ENCODE measurements at places on chromosomes 1 and 21. TPM values are rescaled to one million over a fixed set of nuclear protein-coding genes. Genes with fewer than 3 reads are reported as not detected.
A peak's percentile ranks its signal among the peaks of the same experiment; 100 is the strongest.

The HSF2BP gene
- total RNA-seq: 0.29 TPM

GRCh38 chr1:199463521-199464127 lies 563.9 kb upstream of the NR5A2 start:
- H3K36me3 ChIP-seq: peaks cover 7% of the 10 kb centered on the region
- H3K27me3 ChIP-seq: no peaks in the 10 kb centered on the region
- no peak for DNase-seq
- H3K4me3 ChIP-seq: no peak overlapping the region

DNA sequence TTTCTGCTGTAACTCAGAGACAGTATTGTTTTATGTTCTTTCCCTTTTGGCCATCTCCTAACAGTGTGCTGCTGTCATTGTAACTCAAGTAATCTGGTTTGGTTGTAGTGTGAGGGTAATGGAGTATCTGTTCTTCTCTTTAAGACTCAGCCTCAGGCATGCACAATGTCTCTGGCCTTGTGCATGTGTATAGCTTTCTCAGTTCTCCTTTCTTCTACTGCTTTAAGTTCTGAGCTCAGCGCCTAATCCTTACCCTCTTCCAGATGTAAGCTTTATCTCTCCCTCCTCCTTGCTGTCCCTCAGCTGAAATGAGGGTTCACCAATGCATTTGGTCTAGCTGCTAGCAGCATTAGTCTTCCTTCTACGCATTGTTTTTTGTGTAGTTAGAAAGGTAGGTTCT lies 1420.4 kb upstream of the PRMT6 start:
- H3K4me3 ChIP-seq: no peak overlapping the region
- no peak overlapping the region for H3K27ac ChIP-seq
- H3K36me3 ChIP-seq: no peaks in the 10 kb centered on the region
- H3K4me1 ChIP-seq: no peaks in the 10 kb centered on the region

The DDI2 gene
- 55.4 TPM for total RNA-seq

The TAS1R1 gene
- total RNA-seq: not detected

The COL18A1 gene
- total RNA-seq: 0.31 TPM

- H3K4me1 ChIP-seq: no peaks in the 10 kb centered on the region
- H3K4me3 ChIP-seq: no peak overlapping the region
- no peaks in the 10 kb centered on the region for H3K36me3 ChIP-seq
- DNase-seq: no peak
- H3K27ac ChIP-seq: no peak overlapping the region
Observed at GRCh38 chr1:86069757-86070145, 86.8 kb downstream of the COL24A1 start.

GRCh38 chr1:1601564-1602303 lies 1.8 kb upstream of the FNDC10 start:
- peaks cover 2% of the 10 kb centered on the region for H3K4me1 ChIP-seq
- H3K27ac ChIP-seq: no peak overlapping the region

GRCh38 chr1:165960136-165960535 lies 132.7 kb downstream of the UCK2 start:
- no peak for DNase-seq
- H3K27me3 ChIP-seq: peaks cover 12% of the 10 kb centered on the region
- no peaks in the 10 kb centered on the region for H3K4me1 ChIP-seq
- no peak overlapping the region for H3K4me3 ChIP-seq
- H3K27ac ChIP-seq: no peak overlapping the region

GRCh38 chr1:15305468-15305770 lies 58.4 kb downstream of the FHAD1 start:
- H3K27ac ChIP-seq: no peak overlapping the region
- H3K4me3 ChIP-seq: no peak overlapping the region
- no peak for DNase-seq
- H3K4me1 ChIP-seq: peaks cover 4% of the 10 kb centered on the region
- no peaks in the 10 kb centered on the region for H3K36me3 ChIP-seq

DNA sequence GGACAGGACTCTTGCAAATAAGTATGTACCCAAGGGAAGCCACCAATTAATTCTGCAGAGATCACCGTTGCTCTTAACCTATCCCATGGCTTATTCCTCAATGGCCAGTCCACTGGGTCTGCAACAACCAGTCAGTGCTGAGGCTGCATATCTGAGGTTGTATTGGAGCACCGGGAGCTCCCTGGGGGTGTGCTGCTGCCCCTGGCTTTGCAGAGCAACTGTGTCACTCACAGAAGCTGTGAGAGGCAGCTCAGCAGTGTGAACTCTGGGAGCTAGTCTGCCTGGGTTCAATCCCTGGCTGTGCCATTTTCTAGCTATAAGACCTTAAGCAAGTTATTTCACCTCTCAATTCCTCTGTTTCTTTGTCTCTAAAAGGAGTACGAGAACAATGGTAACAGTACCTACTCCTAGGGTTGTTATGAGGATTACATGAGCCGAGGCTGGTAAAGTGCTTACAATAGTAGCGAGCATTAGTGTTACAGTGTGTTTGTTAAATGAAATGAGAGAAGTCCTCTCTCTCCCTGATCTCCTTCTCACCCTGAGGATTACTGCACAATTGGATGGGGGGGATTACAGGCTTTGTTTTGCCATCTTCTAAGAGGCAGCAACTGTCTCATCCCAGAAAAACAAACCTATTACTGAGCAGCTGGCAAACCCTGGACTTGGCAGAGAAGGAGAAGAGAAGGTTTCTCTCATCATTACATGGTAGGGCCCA lies 3.6 kb downstream of the RXRG start:
- no peak overlapping the region for H3K4me3 ChIP-seq
- DNase-seq: no peak
- no peaks in the 10 kb centered on the region for H3K36me3 ChIP-seq
- H3K27me3 ChIP-seq: peaks cover 16% of the 10 kb centered on the region
- no peaks in the 10 kb centered on the region for H3K4me1 ChIP-seq

- H3K27me3 ChIP-seq: no peaks in the 10 kb centered on the region
- DNase-seq: no peak
- H3K36me3 ChIP-seq: peaks cover 5% of the 10 kb centered on the region
- H3K4me3 ChIP-seq: peak overlapping the region; percentile 96
- H3K4me1 ChIP-seq: peaks cover 31% of the 10 kb centered on the region
Observed at GRCh38 chr1:192808163-192808517, 699 bp upstream of the RGS2 start.

The ACTA1 gene
- not detected for total RNA-seq

- H3K36me3 ChIP-seq: no peaks in the 10 kb centered on the region
- no peaks in the 10 kb centered on the region for H3K27me3 ChIP-seq
- DNase-seq: no peak
Observed at GRCh38 chr1:91828583-91829281, 57.2 kb downstream of the TGFBR3 start.

Data from natural killer cell treated with Interleukin-12 subunit alpha and Interleukin-12 subunit beta and Interleukin-15 and Interleukin-18, amount 100 ng/mL, for 72 hours (primary cell).